ELF-1 (cell line): ENCODE measurements at places on chromosomes 3 and 15.

DNA sequence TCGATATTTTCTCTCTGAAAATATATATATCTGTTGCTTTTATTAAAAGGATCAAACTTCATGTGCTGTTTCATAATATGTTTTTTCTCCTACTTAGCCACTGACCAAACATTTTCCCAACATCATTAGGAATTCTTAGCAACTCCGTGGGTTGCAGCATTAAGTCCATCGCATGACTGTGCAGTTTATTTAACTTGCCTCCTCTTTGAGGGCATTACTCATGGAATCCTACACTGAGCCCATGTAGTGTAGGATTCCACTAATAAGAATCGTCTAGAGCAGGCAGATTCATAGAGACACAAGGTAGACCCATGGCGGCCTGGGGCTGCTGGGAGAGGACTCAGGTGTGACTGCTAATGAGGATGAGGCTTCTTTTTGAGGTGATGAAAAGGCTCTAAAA, 49.3 kb downstream of the CMTM6 start:
- no peak for DNase-seq

GRCh38 chr3:100274361-100274760, 13.6 kb downstream of the TBC1D23 start:
- no peak for DNase-seq

- DNase-seq, result peak; percentile 13
Measured at GRCh38 chr3:88003115-88003755, 55.6 kb downstream of the CGGBP1 start.

DNA sequence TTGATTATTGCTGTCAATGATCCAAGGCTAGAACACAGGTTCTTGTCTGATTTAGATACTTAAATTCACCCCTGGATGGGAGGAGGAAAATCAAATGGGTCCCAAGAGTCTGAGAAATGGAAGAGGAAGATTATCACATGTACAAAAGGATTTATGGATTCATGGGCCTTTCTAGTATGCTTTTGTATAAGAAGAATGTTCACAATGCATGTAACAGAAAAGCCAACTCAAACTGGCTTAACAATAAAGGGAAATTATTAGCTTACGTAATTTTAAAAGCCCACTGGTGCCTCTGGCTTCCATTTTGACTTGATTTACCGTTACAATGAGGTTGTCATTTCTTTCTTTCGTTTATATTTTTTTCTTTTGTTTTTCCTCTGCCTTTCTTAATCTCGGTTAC, 782.5 kb upstream of the GRM7 start:
- no peak for DNase-seq

- DNase-seq, result no peak
Measured at GRCh38 chr3:45832699-45833098, 9.2 kb downstream of the LZTFL1 start.
